ENCODE measurements at places on chromosomes 4 and X.

- DNase-seq, result no peak
Observed at GRCh38 chr4:76011700-76012387, 4.5 kb upstream of the CXCL9 start.

DNA sequence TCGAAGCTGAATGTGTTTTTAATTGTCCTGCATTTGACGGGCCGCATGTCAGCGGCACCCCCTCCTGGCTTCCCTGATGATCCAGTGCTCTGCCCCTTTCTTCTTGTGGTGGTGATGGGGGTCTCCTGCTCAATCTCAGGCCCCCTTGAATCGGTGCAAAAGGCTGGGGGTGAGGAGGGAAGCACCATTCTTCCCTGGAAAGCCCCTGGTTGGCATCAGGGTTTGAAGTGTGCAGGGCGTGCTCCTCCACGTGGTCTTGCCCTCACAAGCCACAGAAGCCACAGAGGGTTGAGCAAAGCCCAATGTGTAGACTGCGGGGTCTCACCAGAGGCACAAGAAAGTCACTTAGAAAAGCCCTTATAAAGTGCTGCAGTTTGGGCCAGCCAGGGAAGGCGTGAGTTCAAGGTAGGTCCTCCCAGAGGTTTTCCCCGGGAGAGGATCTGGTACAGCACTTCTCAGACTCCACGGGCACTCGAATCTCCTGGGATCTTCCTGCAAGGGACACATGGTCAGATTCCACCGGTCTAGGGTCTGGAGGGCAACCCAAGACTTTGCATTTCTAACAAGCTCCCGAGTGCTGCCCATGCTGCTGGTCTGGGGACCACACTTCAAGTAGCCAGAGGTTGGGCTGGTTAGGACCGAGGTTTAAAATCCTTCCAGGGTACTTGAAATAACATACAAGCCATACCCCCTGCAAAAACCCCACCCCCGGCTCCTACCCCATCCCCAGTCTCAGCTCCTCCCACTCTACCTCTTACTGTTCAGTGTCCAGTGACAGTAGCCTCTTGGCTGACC, 35.1 kb downstream of the PSAPL1 start:
- no peak for DNase-seq

DNA sequence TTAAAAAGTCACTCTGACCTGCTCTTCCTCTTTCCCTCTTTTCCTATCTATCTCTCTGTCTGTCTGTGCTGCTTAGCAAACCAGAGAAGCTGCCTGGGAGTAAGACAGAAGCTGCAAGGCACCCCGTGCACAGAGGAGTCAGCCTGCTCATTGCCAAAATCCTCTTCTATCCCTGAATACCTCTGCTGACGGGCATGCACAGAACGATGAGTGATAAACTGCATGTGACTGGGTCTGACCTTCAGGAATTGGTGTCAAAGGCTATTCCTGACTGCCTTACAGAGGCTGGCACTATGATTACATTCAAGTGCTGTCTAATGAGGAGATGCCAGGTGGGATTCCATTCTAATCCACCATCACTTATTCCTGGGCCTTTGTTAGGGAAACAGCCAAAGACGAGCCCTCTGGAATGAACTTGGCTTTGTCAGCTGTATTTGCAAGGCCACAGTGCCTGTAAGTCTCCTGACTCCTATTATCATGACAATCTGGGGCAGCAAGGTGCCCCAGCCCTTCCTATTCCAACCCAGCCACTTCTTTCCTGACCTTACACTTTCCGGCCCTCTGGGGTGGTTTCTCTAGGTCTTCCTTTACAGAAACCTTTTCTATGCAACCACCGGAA, 45.4 kb upstream of the CTAG2 start:
- DNase-seq, result no peak

GRCh38 chr4:142440093-142440492, 406.0 kb downstream of the INPP4B start:
- DNase-seq, result no peak

DNA sequence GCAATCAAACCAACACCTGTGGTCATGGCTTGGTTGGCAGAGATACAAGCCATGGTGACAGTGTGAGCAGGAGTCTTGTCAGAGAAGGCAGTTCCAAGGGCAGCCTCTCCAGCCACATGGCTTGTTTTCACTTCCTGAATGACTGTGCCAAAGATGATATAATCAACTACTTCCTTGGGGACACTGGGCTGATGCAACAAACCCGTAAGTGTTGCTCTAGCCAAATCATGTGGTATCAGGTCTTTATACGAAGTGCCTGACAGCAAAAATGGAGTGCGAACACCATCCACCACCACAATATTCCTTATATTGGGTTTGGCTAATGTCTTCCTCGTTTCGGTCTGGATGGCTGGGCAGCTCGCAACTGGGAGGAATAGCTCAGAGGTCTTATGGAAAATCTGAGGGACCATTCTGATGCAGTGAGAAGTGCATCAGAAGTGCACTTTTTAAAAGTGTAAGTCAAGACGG, 922.0 kb downstream of the NLGN4X start:
- no peak for DNase-seq

- no peak for DNase-seq
Observed at GRCh38 chr4:101065935-101066485, 281.3 kb downstream of the PPP3CA start.
